ENCODE measurements at places on chromosomes 12 and 14.
A peak's percentile ranks its signal among the peaks of the same experiment; 100 is the strongest.

- peak; percentile 29 for DNase-seq
Measured at GRCh38 chr12:100348657-100349454, 8.0 kb upstream of the SLC17A8 start.

DNA sequence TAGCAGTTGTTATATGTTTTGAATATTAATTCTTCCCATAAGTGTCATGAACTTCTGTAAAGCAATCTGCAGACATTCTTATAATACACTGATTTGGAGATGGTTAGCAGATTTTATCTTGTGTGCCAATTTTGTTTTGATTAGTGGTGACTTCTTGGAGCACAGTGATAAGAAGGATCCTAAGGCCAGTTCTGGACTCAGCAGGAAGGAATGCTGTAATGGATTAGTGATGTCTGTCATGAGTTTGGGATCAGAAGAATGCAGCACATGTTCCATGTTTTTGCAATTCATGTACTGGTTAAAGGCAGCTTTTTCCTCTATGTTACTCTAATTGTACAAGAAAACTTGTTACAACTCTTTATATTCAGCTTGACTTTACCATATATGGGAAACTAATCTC is 91.5 kb downstream of the UNC79 start:
- DNase-seq, result no peak

- DNase-seq, result no peak
Measured at GRCh38 chr12:3454780-3455179, 36.2 kb upstream of the PRMT8 start.

DNA sequence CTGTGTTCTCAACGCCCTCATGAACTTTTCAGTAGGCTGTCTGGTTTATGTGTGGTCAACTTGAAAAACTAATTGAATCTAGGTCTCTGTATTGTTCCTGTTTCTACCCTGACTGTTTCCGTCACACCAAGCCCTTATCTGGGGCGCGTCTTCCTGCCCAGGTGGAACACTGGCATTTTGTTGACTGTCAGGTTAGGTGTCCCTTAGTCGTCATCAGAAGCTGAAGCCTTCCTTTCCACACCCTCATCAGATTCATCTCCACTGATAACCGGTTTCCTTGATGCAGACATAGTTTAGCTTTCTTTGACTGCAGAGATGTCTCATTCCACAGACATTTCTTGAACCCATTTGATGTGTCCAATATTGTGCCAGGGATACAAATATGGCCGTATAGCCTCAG is 96.5 kb downstream of the DUSP16 start:
- no peak for DNase-seq

GRCh38 chr14:101620821-101621785 is 59.8 kb downstream of the DIO3 start:
- no peak for DNase-seq

- no peak for DNase-seq
Measured at GRCh38 chr14:95044463-95045105, 112.7 kb downstream of the DICER1 start.

GRCh38 chr12:43009846-43010240 is 420.3 kb upstream of the PRICKLE1 start:
- no peak for DNase-seq

DNA sequence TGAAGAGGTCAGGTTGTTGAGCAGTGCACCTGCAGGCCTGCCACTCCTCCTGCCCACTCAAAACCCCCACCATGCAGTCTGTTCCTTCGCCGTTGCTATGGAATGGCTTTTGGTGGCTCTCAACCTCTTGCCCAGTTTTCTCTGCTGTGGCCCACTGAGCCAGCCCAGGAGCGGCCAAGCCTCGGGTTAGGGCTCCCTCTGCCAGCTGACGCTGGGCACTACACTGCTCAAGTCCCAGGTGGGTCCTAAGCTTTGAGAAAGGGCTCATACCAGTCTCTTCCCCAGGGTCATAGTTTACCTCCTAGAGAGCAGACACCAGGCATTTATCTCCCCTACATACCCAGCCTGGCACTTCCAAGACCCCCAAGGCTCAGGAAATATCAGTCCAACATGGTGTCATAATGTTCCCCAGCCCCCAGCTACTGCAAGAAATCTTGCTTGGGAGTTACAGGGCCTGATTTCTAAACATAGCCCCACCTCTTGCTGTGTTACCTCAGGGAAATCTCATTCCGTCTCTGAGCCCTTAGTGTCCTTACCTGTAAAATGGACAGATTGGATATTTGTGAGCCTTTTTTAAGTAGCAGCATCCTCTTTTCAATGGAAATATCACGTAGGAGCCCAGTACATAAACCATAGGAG is 59.4 kb downstream of the TSPAN11 start:
- peak; percentile 82 for DNase-seq

DNA sequence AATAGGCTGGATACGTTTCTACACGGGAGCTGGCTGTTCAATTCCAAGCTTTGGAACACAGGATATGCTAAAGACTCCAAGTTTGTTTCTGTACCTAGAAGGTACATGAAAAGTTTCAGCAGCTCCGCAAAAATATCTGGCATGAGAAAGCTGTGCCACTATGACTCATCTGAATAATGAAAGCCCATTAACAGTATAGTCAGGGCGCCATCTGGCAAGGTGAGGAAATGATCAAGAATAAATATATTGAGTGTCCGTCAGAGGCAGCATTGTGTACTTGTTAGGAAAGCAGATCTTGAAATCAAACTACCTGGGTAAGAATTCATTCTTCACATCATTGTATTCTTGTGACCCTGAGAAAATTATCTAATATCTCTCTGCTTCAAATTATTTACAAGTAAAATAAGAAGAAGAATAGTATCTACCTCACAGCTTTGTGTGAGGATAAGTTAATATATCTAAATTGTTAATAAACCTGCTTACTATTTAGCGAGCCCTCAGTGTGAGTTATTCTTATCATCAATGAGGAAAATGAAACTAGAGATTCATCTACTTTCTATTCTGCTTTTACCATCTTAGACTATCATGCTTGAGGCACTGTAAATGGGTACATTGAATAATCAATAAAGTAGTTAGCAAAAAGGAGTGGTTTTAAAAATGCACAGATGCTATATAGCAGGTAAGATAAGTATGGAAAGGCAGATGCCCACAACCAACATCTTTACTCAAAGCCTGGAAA is 53.5 kb downstream of the FSCB start:
- no peak for DNase-seq

DNA sequence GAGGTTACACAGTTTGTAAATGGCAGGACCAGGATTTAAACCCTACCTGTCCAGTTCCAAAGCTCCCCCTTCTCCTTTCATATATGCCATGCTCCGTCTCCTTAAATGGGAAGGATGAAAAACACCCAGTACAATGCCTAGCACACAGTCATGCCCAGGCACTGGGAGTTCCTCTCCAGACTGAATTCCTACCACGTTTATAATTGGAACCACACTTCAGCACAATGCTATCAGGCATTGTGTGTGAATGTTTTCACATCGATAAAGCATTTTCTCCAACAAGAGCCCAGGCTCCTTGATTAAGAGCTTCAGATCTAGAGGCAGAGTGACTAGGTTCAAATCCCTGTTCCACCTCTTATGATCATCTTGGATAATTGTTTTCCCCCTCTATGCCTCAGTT is 2.7 kb upstream of the NUAK1 start:
- DNase-seq, result no peak

- DNase-seq, result no peak
Measured at GRCh38 chr14:90042496-90043252, 19.1 kb upstream of the KCNK13 start.

- DNase-seq, result no peak
Measured at GRCh38 chr12:49236423-49236822, 28.5 kb upstream of the TUBA1C start.

- DNase-seq, result no peak
Measured at GRCh38 chr12:99232324-99232723, 415.2 kb upstream of the GARIN6 start.

- DNase-seq, result no peak
Measured at GRCh38 chr12:117279606-117280005, 81.8 kb downstream of the NOS1 start.

DNA sequence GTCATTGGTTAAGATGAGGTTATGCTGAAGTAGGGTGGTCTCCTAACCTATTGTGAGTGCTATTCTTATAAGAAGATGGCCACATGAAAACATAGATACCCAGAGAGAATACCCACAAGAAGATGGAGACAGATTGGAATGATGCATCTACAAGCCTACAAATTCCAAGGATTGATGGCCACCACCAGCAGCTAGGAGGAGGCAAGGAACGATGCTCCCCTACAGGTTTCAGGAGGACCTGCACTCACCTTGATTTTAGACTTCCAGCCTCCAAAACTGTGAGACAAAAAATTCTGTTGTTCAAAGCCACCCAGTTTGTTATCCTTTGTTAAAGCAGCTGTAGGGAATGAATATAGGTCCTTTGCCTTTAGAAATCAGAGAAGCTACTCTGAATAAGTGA is 227.4 kb downstream of the NEDD1 start:
- DNase-seq, result no peak

DNA sequence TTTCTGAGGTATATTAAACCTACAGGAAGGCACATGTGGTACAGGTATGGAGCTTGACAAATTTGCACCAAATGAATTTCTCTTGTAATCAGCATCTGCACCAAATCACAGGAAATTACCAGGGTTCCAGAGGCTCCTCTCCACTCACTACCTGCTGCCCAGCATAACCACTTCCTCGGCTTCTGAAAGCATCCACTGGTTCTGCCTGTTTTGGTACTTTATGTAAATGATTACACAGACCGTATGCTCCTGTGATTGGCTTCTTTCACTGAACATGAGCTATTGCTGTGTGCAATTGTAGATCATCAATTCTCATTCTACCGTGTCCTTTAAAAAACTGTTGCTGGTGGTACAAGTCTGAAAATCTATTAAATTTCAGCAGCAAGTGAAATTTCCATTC is 522.1 kb downstream of the TMEM132D start:
- DNase-seq, result no peak

DNA sequence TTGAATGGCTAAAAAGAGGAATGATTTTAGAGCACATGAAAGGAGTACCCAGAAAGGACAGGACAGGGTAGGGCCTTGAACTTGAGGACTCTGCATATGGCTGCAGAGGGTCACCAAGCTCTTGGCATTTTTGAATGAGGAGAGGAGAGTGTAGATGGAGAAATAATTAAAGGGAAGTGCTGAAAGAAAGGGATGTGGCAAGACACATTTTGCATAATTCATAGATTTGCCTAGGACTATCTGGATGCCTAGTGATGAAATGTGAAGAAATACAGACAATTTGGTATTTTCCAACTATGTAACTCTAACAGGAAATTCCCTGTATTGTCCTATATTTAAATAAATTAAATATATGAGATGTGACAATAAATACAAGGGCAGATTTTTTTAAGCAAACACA is 27.5 kb upstream of the MDM1 start:
- no peak for DNase-seq

DNA sequence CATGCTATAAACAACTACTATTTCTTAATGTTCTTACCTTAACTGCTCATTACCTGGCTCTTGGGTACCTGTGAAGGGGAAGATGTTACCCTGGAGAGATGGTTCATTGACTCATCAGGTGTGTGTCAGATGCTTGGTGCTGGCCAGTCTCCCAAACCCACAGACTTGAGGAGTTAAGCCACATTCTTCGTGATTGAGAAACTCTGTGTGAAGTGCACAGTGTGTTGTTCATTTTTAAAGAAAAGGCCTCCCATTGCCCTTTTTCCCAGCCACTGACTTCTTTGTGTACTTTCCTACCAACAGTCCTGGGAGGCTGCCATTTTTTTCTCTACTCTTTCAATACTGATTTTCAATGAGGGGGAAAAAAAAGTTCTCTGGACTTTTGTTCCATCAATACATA is 3.2 kb downstream of the MGST1 start:
- no peak for DNase-seq

- no peak for DNase-seq
Measured at GRCh38 chr12:30909349-30910037, 17.1 kb upstream of the TSPAN11 start.

DNA sequence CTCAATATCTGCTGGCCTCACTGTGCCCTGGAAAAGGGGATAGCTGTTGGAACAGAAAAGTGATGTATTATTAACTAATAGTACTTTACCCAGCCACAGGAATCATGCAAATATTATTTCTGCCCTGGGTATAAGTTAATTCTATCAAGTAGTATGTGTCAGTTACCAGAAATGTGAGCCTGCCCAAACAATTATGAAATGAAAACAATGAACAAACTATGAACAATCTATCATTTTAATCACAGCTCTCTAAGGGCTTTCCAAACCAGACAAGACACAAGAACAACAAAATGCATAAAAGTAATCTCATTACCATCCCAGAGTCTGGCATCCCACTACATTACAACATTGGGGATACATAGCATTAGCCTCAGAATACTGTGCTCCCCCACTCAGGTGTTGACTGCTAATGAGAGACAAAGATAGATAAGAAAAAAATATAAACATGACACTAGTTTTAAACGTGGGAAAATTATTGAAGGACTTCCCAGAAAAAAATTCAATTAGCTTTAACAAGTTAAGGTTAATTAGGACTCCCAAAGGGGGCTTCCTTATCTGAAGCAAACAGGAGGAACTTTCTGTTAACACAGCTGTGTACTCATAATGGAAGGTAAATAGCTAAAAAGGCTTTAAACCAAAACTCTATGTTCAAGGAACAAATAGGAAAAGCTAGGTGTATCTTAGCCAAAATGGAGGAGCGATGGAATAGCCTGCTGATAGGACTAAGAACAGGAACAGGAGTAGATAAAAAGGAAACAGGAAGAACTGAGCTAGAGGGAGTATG is 3.3 kb downstream of the DCAF5 start:
- no peak for DNase-seq

DNA sequence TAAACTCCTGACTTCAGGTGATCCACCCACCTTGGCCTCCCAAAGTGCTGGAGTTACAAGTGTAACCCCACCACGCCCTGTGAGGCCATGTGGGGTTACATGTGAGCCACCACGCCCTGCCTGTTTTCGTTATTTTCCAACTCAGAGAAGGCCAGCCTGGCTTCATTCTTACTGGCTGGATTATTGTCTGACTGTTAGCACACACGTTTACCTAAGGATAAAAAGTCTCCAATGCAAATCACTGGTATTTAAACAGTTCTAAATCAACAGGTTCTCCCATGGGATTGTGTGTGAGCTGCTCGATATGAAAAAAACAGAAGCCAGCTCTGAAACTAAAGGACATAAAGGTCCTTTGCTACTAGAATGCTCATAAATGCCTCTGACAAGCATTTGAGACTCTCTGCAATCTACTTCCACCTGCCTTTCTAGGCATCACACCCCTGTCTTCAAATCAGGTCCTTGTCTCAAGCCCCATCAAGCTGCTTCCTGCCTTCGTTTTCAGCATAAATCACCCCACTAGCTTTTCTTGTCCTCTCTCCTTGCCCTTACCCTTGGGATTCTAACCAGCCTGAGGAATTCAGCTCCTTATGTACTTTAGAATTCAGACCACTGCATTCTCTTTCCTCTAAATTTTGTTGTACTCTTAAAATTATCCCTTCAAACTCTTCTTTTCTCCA is 265.0 kb downstream of the DUSP6 start:
- no peak for DNase-seq

- DNase-seq, result no peak
Measured at GRCh38 chr14:76123426-76124225, 28.1 kb upstream of the GPATCH2L start.

- DNase-seq, result no peak
Measured at GRCh38 chr14:70718383-70719118, 76.8 kb downstream of the TTC9 start.

All from GM13977 (cell line).